ENCODE measurements at places on chromosomes 7 and 10. TPM values are rescaled to one million over a fixed set of nuclear protein-coding genes. Genes with fewer than 3 reads are reported as not detected.

GRCh38 chr10:102408728-102409603 is 9.6 kb downstream of the PSD start:
- DNase-seq = peak; percentile 94

BAIAP2L1 gene
- 20.6 TPM for total RNA-seq

CNPY1 gene
- total RNA-seq = not detected

DNA sequence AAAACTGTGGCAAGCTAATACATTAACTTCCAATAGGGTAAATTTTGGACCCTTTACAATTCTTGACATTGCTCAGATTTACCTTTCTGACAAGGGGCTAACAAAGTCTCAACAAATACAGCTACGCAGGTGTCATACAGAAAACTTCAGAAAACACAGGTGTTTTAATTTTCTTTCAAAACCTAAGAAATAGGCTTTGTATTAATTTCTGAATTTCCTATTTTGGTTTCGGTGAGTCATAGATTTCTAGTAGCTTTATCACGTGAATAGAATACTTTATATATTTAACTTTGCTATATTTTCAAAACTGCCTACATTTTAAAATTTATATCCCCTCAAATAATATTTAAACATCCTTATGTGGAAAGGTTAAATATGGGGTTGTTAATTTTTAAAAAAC is 215.3 kb downstream of the DGKB start:
- no peak for DNase-seq

EPDR1 gene
- 3.8 TPM for total RNA-seq

- no peak for DNase-seq
These were observed 531.1 kb downstream of the LRMDA start for GRCh38 chr10:75962395-75963061.

TMEM106B gene
- total RNA-seq = 72.3 TPM

OR2A5 gene
- not detected for total RNA-seq

TSPAN13 gene
- total RNA-seq = 3.6 TPM

DNA sequence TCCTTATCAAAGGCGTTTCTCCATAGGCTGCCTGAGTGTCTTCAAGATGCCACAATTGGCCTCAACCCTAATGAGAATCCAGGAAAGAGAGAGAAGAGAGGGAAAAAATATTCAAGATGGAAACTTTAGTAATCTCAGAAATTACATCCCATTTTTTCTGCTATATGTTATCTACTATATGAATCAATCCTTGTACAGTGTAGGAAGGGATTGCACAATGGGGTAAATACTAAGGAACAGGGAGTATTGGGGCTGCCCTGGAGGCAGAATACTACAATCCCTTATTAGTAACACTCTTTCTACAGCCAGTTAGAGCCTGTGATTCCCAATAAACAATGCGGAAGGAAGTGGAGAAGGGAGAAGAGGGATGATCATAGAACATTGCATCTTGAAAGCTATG is 27.9 kb downstream of the TFPI2 start:
- no peak for DNase-seq

DNA sequence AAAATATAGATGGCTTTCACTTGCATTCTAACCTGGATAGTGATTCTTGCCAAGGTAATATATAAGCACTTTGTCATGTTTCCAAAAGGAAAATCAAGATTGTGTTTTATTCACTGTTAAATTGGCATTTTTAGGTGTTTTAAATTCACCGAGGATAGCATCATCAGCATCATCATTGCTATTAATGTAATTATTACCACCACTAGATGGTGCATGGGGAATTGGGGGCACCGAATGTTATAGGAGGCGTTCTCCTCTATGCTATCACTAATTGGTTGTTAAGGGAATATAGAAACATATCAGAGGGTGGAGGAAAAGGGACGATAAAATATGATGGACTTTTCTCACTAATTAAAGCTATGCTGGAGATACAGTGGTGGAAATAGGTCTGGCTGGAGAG is 95.5 kb downstream of the CELF2 start:
- DNase-seq = no peak

PLEKHA8 gene
- total RNA-seq = 13.4 TPM

- no peak for DNase-seq
These were observed 128.4 kb downstream of the ARHGAP22 start for GRCh38 chr10:48476279-48476982.

GRM3 gene
- total RNA-seq = not detected

DNA sequence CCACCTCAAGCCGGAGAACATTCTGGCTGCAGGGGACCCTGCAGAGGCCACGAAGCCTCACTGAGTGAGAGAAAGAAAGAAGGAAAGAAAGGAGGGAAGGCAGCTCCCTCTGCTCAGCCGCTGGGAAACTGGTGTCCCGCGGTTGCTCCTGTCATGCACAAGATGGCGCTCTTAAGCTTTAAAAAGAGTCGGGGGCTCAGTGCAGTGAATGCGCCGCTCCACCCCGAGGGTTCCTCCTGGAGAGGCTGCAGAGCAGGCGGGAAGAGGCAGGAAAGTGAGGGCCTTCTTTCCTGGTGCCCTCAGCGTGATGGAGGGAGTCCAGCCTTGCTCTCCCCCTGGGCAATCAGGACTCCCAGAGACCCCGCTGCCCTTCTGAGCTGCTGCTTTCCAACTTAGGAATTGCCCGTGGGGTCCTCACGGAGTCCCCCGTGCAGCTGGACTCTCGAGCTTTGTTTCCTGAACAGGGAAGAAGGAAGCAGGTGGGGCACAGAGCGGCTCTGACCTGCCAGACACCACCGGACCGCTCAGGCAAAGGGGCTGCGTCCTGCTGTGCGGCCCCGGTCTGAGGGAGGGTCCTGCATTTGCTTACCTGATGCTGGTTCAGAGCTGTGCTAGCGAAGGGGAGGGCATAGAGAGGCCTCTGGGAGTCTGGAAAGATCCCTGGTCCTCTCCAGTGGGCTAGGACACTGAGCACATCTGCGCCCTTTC is 141.9 kb upstream of the MKI67 start:
- no peak for DNase-seq

DNA sequence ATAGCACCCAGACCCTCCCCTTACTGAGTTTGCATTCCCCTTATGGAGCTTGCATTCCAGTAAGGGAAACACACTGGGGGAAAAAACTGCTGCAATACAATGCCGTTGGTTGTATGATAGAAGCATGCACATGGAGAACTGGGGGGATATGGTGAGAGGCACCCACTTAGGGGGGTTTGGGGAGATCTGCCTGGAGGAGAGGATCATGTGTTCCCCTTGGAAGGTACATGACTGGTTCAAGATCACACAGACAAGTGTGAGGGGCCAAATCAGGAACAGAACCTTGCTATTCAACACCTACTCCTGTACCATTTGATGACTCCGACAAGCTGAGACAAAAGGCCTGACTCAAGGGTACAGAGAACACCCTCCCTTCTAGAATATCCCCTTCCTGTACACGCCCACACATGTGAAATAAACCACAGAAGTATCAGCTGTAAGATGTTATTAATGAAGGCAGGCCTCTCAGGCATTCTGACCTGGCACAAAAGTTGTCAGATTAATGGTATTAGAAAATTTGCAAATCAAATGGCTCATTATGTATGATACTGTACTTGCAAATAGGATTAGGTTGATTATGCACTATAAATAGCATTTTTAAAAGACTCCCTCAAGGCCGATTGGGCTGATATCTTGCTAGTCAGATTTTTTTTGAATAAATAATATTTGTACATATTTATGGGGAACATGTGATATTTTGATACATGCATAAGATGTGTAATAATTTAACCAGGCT is 122.2 kb downstream of the NPY start:
- DNase-seq = no peak

GRCh38 chr7:23721456-23721855 is 11.4 kb downstream of the STK31 start:
- DNase-seq = no peak

- DNase-seq = no peak
These were observed 122.5 kb upstream of the SAMD8 start for GRCh38 chr10:74988832-74989561.

- no peak for DNase-seq
These were observed 16.4 kb downstream of the CUX1 start for GRCh38 chr7:101833799-101834198.
